ENCODE measurements at places on chromosomes 3 and 15. TPM values are rescaled to one million over a fixed set of nuclear protein-coding genes. Genes with fewer than 3 reads are reported as not detected.

DNA sequence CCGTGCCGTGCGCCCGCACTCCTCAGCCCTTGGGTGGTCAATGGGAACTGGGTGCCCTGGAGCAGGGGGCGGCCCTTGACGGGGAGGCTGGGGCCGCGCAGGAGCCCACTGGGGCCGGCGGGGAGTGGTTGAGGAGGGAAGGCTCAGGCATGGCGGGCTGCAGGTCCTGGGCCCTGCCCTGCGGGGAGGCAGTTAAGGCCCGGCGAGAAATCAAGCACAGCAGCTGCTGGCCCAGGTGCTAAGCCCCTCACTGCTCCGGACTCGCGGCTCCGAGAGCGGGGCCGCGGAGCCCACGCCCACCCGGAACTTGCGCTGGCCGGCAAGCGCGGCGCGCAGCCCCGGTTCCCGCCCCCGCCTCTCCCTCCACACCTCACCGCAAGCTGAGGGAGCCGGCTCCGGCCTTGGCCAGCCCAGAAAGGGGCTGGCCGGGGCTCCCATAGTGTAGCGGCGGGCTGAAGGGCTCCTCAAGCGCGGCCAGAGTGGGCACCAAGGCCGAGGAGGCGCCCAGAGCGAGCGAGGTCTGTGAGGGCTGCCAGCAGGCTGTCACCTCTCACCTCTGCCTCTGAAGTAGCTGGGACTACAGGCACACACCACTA, 7.8 kb downstream of the GP9 start:
- peak; percentile 90 for DNase-seq

DNA sequence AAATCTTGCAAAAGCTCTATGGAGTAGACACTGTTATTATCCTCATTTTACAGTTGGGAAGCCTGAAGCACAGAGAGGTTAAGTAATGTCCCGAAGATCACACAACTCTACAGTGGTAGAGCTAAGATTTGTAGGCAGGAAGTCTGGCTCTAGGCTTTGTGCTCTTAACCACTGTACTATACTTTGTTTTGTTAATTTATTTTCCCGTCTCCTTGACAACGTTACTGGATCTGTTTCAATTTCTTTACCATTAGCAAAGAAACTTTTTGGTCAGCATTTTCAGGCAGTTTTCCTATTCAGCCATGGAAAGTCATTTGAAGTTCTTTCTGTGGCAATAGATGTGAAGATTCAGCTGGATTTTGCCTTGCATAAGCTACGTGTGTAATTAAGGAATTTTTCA, 51.7 kb downstream of the OTOL1 start:
- no peak for DNase-seq

Gene MRPL46
- total RNA-seq: 18.6 TPM

Gene ZNF774
- total RNA-seq: 1.00 TPM

DNA sequence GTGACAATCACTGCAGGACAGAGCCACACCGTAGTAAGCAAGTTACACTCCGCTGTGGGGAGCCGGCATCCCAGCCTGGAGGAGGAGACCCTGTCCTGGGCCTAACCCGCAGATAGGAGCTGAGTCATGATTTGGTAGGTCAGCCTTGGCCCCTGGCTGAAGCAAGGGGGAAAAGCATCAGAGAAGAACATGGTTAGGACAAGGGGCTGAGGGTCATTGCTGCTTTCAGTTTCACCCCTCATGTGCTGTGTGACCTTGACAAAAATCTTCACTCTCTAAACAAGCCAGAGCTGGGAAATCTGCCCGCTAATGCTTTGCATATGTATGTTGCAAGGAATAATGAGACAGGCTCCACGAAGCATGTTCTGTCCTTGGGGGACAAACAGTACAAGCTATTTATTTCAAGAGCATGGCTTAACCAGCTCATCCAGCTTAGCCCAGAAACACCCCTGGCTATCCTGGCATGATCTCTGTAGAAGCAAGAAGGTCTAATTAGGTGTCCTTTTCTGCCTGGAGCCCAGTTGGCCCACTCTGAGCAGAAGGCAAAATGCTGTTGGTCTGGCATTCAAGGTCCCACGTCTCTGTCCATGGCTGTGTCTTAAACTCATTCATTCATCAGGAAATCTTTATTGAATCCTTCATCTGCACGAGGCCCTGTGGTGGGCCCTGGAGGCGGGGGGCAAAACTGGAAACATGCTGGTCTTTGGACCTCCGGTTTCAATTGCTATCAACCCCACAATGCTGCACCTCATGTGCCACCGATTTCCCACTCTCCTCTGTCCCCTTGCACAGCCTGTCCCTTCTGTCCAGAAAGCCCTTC, 221.3 kb upstream of the LYSMD4 start:
- no peak for DNase-seq

DNA sequence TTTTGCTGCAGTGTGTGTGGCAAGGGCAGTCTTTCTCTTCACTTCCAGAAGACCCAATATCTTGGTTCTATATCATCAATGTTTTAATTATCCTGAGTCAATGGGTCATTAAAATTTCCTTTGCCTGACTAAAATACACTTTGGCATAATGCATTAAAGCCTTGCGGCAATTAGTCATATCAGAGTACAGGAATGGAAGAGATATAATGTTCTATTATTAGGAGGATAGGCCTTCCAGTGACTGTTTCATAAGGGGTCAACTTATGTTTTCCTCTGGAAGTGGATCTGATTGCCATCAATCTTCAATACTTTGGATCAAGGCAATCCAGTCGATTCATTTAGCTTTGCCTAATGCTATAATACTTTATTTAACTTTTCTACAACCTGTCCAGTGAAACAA, 9.4 kb upstream of the SECISBP2L start:
- no peak for DNase-seq

Gene CX3CR1
- 1.4 TPM for total RNA-seq

- DNase-seq: peak; percentile 75
Observed at GRCh38 chr15:79090487-79091203, at the start of gene RASGRF1. Gene RASGRF1, minus strand, starts transcription at chr15:79090780. Its CDS starts 282 bp downstream, at chr15:79090498.

GRCh38 chr3:11618904-11619303, 24.8 kb downstream of the VGLL4 start:
- no peak for DNase-seq

Gene ARID3B
- total RNA-seq: 36.7 TPM

GRCh38 chr15:75136118-75136517, 65.6 kb upstream of the C15orf39 start:
- DNase-seq: no peak

DNA sequence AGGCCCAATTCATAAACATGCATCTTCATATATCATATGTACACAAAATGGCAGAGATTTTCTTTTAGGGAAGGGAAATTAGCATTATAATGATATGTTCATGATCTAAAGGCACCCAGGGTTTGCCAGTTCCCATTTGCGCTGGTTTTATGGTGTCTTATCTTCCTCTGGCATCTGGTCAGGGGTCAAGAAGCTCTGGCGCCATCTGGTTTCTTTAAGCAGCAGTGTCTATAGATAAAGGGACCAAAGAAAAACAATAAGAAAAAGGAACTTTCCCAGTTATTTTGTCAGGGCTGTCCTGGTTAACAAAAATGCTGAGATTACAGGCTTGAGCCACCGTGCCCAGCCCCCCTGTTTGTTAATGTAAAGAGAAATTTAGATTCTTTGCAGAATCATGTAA, 3.3 kb upstream of the DCP1A start:
- no peak for DNase-seq

DNA sequence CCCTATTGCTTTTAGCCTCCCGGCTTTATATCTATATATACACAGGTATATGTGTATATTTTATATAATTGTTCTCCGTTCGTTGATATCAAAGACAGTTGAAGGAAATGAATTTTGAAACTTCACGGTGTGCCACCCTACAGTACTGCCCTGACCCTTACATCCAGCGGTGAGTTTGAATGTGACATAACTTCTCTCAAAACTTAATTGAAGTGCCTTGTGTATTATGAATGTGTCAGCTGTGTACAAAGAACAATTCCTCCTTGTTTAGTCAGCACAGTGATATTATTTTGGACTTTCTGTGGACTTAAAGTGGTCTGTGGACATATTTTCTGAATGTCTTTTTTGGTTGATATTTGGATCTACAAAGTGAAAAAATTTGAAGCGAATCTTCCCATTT, 220 bp downstream of the TP63 start:
- no peak for DNase-seq

DNA sequence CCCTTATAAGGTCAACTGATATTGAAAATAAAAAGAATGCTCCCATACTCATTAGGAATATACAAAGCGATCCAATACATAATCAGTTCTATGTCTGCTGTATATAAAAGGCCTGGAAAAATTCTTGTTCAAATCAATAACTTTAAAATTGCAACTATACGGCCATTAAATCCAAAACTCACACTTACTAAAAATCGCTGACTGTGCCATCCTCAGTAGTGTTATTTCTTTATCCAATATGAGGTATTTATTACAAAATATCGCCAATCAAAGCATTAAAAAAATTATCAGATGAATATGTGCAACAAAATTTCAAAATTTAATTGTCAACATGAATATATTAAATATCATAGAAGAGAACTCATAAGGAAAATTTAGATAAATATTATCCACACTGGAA, 146.5 kb downstream of the PLD1 start:
- no peak for DNase-seq

Gene FSTL1
- total RNA-seq: 480 TPM

DNA sequence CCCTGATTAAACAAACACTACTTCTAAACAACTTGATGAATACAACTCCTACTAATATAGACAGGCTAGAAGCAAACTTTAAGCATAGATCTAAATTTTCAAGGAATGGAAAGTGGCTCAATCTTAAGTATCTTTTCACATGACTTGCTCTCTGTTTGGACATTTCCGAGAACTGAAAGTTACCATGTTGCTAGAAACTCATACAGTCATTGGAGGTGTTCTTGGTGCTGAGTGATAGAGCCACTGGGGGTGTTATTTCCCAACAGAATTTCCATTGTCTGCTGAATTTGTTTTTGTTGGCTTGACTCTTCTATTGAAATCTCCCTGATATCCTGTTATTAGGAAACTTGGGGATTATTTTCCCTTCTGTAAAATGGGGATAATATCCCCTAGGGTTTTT, 264.5 kb upstream of the RASGRP1 start:
- no peak for DNase-seq

Gene SAXO2
- total RNA-seq: 58.6 TPM

Gene GJD2
- total RNA-seq: not detected

- DNase-seq: no peak
Observed at GRCh38 chr3:140170612-140171011, 235.6 kb downstream of the CLSTN2 start.

Gene CAV3
- total RNA-seq: not detected

Gene PLSCR4
- 31.6 TPM for total RNA-seq

- no peak for DNase-seq
Observed at GRCh38 chr3:185250653-185251052, 3.2 kb downstream of the EHHADH start.

Gene CLDN18
- total RNA-seq: 247 TPM

Gene UROC1
- not detected for total RNA-seq

GRCh38 chr3:129289201-129289921, 10.7 kb downstream of the HMCES start:
- no peak for DNase-seq

Gene TF
- total RNA-seq: 5.3 TPM

DNA sequence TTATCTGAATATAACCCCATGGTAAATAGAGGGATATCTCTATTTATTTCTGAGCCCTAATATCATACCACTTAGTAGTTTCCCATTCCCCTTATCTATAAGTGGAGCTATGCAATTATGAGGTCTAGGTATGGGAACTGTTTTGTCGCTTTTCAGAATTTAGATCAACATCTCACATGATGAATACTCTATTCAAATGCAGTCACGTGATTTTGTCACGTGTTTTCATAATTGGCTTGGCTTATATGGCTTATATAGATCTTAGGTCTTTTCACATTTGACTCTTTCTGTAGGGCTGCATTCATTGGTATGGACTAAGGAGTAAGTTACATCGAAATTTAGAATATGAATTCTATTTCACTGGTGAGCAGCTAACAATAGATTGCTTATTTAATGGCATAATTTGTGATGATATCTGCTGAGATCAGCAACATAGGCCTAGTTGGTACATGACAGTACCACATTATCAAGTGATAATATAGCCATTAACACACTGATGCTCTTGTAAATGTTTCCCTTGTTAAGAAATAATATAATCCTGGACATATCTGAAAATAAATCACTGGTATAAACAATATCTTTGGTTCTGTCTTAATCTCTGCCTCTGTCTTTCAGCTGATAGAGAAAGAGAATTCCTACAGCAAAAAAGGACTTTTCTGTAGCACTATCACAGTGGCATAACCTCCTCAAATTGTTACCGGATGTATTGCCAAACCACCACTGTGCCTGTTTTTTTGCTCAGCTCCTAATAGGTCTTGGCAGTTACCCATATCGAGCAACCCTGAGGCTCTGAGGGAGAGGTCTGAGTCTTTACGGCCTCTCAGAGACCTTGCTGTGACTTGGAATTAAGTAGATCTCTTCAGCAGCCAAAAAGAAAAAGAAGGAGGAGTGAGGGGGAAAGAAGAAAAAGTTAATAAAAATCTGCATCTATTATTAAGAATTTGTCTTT, 357.1 kb downstream of the ZPLD1 start:
- no peak for DNase-seq

- DNase-seq: no peak
Observed at GRCh38 chr15:81901319-81901718, 144.5 kb downstream of the MEX3B start.

DNA sequence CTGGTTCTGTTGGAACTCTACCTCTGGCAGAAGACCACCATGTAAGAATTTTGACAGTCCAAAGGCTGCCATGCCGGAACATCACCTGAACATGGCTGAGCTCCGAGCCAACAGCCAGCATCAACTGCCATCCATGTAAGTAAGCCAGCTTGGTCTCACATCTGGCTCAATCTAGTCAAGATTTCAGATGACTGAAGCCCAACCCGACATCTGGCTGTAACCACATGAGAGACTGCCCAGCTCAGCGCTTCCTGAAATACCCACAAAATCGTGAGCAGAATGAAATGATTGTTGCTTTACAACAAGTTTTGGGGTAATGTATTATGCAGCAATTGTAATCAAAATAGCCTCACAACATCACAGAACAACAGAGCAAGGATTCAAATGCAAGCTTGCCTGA, 32.9 kb downstream of the GHSR start:
- no peak for DNase-seq

Gene ACVR2B
- total RNA-seq: 6.8 TPM

DNA sequence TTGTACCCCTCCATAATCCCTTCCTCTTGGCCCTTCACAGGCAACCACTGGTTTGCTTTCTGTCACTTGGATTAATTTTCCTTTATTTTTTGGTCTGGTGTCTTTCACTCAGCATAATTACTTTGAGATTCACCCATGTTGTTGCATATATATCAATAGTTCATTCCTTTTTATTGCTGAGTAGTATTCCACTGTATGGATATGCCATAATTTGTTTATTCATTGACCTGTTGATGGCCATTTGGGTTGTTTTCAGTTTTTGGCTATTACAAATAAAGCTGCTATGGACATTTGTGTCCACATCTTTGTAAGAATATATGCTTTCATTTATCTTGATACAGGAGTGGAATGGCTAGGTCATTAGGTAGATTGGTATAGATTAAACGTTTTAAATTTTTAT, 5.9 kb upstream of the ZNF621 start:
- DNase-seq: no peak

GRCh38 chr15:31225356-31225955, 101.2 kb upstream of the KLF13 start:
- no peak for DNase-seq

- no peak for DNase-seq
Observed at GRCh38 chr3:41740374-41740886, 221.5 kb downstream of the ULK4 start.

Gene DZIP3
- 9.0 TPM for total RNA-seq

Gene ANKUB1
- 24.5 TPM for total RNA-seq

- no peak for DNase-seq
Observed at GRCh38 chr15:78360958-78361718, 21.0 kb downstream of the CRABP1 start.

GRCh38 chr3:16300881-16301359, 35.9 kb downstream of the OXNAD1 start:
- peak; percentile 47 for DNase-seq

- DNase-seq: no peak
Observed at GRCh38 chr3:133377396-133377795, 22.5 kb upstream of the BFSP2 start.

Gene CCDC39
- 0.34 TPM for total RNA-seq
